ENCODE measurements at places on chromosomes 7 and 10.

- no peak for DNase-seq
These were observed 127.3 kb upstream of the PCBD1 start for GRCh38 chr10:71015674-71016073.

- DNase-seq: no peak
These were observed 2.3 kb downstream of the CREB3L2 start for GRCh38 chr7:137999496-138000080.

- no peak for DNase-seq
These were observed 38.7 kb upstream of the TCERG1L start for GRCh38 chr10:131350245-131350644.

GRCh38 chr10:21372651-21373410 is 152.7 kb downstream of the SKIDA1 start:
- no peak for DNase-seq

DNA sequence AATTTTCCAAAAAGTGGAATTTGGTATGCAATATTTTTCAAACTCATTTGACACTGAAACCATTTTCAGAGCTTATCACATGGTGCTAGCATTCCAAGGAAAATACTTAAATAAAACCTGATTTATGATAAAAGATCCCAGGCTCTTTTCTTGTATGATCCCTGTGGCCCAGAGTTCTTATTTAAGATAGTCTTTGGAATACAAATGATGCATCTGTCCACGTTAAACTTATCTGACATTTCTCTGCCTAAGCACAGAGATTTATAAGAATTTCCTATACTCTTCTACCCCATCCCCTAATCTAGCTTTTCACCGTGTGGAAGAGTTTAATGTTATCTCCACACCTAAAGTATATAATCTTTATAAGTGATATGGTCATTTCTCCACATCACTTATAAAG is 66.2 kb downstream of the AHR start:
- no peak for DNase-seq

DNA sequence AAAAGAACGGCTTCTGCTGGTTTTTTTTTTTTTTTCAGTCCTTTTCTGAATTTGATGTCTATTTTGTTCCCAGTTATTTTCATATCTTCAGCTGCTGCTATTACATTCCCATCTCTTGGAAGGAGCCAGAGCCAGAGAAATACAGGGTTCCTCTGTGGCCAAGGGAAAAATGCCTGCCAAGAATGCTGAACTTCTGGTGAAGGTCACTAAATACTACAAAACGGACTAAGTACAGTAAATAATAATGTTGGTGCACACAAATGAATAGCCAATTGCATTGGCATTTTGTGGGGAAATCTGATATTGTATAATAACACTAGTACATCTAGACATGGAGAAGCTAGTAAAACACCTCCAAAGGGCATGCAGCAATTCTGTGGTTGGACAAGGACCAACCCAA is 56.3 kb upstream of the ZEB1 start:
- no peak for DNase-seq

DNA sequence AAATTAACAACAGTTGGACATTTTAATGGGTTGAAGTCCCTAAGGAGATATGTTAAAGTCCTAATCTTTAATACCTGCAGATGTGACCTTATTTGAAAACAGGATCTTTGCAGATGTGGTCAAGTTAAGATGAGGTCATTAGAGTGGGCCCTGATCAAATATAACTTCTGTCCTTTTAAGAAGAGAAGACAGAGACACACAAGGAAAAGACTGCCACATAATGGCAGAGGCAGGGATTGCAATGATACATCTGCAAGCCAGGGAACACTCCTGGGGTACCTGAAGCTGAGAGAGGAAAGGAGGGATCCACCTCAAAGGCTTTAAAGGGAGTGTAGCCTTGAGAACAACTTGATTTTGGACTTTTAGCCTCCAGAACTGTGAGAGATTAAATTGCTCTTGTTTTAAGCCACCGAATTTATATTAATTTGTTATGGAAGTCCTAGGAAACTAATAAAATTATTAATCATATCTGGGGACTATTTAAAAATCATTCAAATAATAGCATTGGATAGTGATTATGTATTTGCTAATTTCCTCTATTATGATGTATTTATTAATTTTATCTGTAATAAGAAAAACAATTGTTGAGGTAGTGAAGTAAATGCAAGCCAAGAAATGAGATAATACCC is 700.0 kb upstream of the PCDH15 start:
- no peak for DNase-seq

DNA sequence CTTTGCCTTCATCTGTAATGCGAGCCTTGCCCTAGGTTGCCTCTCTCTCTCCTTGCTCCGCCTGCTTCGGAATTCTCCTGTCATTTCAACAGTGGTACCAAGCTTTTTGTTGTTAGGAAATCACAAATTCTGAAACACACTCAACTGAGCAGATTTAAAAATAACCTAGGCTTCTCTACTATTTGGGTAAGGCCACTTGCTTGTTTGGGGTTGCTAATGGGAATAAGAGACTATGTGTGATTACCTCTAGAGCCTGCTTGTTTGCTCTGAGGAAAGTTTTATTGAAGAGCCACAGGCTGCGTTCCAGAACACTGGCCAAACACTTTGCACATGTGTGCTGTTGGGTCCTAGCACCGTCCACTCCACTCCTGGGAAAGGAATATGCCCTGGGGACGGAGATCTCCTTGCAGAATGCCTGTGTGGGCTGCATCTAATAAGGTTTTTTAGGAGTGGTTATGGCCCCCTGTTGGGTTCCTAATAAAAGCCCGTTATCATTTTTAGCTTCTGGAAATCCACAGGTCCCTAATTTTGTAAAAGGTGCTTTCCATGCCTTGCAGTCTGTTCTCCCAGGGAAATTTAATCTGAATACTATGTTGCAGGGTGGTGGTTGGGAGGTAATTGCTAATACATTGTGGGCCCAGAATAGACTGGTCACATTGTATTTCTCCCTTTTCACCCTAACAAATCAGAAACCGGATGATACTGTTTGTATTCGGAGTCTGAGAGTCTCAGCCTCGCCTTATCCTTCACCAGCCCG is 68.7 kb upstream of the KLF6 start:
- no peak for DNase-seq

GRCh38 chr10:27558612-27559020 is 54.5 kb downstream of the RAB18 start:
- DNase-seq: no peak

- DNase-seq: no peak
These were observed 232.1 kb downstream of the FZD1 start for GRCh38 chr7:91496251-91496820.

DNA sequence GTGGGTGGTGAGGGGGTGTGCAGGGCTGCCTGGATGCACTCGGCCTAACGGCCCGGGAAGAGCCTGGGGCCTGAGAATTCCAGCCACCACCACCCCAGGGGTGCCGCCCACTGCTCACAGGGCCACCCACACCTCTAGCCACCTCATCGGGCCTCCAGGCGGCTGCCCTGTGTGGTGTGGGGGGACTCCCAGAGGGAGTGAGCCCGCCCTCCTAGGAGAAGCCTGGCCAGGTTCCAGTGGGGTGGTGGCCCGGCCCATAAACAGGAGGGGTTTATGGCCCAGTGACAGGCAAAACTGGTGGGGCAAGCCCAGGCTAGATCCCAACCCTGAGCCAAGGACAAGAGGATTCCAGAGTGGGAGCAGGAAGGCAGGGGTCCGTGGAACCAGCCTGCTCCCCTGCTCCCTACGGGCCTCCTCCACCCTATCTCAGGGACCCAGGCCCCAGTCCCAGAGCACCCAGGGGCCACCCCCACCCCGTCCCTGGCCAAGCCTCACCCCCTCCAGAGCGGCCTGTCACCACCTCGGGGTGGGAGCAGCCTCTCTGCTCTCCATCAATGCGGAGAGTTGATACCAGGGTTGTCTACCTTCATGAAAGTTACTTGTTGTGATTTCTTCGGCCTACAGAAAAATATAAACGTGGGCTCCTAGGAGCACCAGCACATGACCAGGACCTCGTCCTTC is 20.2 kb upstream of the PDGFA start:
- DNase-seq: no peak

DNA sequence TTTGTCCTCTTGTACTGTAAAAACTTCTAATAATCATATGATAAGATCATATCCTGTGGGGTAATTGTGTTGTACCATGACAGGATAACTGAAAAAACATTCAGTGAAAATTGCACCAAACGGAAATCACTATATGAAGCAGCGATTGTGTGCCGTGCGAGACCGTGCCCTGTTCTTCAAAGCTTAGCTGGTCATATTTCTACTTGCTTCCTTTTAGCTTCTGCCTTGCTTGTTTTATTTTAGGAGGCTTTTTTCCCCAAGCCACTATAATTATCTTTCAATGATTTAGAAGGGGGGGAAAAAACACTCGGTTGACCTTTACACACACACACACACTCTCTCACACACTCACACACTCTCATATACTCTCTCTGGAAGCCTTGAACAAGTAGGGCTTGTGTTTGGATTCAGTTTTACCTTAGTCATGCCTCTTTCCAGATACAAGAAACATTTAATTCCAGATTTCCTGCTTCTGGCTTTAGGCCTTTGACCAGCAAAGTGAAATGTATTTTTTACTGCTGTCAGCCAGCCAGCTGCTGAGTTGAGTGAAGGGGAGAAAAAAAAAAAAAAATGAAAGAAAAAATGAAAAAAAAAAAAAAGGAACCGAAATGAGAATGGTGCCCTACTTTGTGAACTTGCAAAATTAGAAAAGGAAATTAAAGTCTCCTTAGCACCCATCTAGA is 181.4 kb downstream of the ARID5B start:
- DNase-seq: no peak

GRCh38 chr7:28470344-28470743 is 58.0 kb downstream of the CREB5 start:
- DNase-seq: no peak

- no peak for DNase-seq
These were observed 115.3 kb downstream of the SGMS1 start for GRCh38 chr10:50508315-50509051.

DNA sequence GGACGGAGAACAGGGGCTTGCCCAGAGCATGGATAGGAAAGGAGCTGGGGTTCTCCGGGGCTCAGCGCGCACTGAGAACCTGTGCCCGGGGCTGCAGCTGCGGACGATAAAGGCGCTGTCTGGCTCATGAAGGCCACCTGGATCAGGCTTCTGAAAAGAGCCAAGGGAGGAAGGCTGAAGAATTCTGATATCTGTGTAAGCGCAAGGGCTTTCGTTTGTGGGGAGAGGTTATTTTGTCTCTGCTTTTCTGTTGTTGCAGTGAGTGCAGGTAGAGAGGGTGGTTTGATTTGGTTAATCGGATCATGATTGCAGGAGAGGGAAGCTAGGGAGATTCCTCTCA is 250.5 kb downstream of the NSUN6 start:
- no peak for DNase-seq

- no peak for DNase-seq
These were observed 9.4 kb upstream of the ZC3HAV1 start for GRCh38 chr7:139118805-139119485.

GRCh38 chr7:115019882-115020605 is 98.2 kb downstream of the MDFIC start:
- no peak for DNase-seq

- no peak for DNase-seq
These were observed 36.9 kb downstream of the ENTPD1 start for GRCh38 chr10:95792874-95793285.

- no peak for DNase-seq
These were observed 344.9 kb upstream of the CHRM2 start for GRCh38 chr7:136523571-136523970.

- DNase-seq: no peak
These were observed 35.0 kb downstream of the GNA12 start for GRCh38 chr7:2808891-2809665.

GRCh38 chr7:71457846-71458590 is 326.1 kb downstream of the GALNT17 start:
- DNase-seq: no peak

DNA sequence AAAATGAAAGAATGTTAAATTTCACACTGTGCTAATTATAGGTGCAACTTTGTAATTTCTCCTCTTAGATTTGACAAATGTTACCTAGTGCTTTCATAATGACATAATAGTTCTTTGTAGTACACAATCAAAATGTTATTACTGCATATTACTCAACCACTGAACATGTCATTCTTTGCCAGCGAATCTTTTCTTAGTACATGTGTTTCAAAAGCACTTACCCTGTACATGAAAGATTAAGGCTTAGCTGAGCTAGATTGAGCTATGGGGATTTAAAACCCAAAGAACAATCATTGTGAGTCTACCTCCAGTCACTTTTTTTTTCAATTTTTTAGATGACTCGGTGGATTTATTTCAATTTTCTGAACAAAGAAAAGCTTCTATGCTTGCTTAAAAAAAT is 123.5 kb upstream of the FERD3L start:
- no peak for DNase-seq

- DNase-seq: no peak
These were observed 5.4 kb upstream of the ZMYND11 start for GRCh38 chr10:129810-130209.

DNA sequence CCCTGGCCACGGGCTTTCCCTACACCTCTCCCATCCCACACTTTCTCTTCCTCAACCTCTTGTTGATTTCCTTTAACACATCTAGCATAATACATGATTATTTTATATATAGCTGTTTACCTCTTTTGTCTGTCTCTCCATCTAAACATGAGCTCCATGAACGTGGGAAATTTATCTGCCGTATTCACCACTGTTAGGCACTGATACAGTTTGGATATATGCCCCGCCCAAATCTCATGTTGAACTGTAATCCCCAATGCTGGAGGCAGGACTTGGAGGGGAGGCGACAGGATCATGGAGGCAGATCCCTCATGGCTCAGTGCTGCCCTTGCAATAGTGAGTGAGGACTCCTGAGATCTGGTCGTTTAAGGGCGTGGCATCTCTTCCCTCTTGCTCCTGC is 5.7 kb downstream of the CYTH3 start:
- no peak for DNase-seq

GRCh38 chr7:150405584-150406311 is 26.6 kb downstream of the ZNF775 start:
- DNase-seq: no peak

DNA sequence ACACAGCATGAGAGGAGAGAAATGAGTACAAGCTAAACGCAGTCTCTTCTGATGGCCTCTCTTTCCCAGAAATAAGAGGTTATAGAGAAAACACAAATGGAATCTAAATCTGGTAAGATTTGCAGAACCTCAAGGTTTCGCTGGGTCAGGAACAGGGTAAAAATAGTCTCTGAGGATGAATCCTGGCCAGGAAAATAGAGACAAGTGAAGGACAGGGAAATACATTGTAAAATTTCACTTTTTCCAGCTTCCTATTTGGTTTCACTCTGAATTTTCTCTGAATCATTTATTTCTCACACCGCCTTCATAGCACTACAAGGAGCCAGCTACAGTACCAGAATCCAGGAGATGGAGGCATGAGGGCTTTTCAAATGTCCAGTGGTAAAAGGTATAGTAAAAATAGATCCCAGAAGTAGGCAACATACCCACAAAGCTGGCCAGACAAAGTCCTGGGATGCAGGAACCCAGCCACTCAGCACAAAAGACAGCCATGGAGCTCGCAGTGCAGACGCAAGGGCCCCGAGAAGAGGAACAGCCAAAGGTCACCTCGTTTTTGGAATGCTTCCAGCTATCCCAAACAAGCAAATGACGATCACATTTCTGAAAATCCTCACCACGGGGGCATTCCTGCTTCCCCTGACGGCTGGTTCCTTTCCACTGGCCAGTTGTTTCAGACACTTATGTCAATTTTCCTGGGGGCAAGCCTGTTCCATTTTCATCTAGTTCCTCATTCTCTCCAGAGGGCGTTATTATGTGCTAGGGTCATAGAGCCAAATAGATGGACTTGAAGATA is 21.5 kb upstream of the IKZF1 start:
- DNase-seq: no peak
